ENCODE measurements at places on chromosomes 6 and 20.
A peak's percentile ranks its signal among the peaks of the same experiment; 100 is the strongest.

DNA sequence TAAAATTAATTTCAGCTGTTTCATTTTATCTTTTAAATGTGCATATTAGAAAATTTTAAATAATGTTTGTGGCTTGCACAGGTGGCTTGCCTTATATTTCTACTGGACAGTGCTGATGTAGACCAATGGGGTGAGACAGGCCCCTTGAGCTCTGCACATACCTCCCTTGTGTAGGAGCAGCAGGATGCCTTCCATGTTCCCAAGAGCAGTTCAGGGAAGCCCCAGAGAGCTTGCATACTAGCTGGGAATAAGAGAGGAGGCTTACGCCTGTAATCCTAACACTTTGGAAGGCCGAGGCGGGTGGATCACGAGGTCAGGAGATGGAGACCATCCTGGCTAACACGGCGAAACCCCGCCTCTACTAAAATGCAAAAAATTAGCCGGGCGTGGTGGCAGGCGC, 61.4 kb downstream of the RFPL4B start:
- H3K36me3 ChIP-seq: no peaks in the 10 kb centered on the region
- no peak overlapping the region for H3K4me3 ChIP-seq
- H3K4me1 ChIP-seq: no peaks in the 10 kb centered on the region
- H3K27me3 ChIP-seq: no peaks in the 10 kb centered on the region

GRCh38 chr6:35495258-35496035, 1.4 kb downstream of the TEAD3 start:
- H3K4me1 ChIP-seq: peaks cover 72% of the 10 kb centered on the region
- H3K27me3 ChIP-seq: no peaks in the 10 kb centered on the region
- H3K27ac ChIP-seq: peak overlapping the region; percentile 98

- no peak overlapping the region for H3K4me3 ChIP-seq
- H3K27me3 ChIP-seq: no peaks in the 10 kb centered on the region
- H3K27ac ChIP-seq: no peak overlapping the region
- no peaks in the 10 kb centered on the region for H3K36me3 ChIP-seq
- no peak for DNase-seq
- H3K4me1 ChIP-seq: no peaks in the 10 kb centered on the region
These were observed 539.1 kb upstream of the MARCKS start for GRCh38 chr6:113317891-113318574.

DNA sequence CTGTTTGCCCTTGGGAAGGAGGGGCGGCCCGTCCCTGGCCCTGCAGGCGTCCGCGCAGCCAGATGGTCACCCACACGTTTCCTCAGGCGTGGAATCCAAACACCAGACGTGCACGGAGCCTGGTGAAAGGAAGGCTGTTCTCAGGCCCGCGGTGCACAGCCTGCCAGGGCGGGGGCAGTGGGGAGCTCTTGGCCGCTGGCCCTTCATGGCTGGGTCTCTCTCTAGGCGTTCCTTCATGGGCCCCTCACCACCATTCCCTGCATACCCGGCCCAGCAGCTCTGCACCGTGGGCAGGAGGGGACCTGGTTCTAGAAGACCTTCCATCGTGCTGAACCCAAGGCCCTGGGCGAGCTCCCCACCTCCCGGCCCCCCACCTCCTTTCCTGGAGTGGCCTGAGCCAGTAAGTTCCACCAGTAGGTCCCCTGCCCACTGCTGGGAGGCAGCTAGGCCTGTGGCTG, 30.4 kb upstream of the SMOC2 start:
- no peak for DNase-seq
- H3K4me1 ChIP-seq: no peaks in the 10 kb centered on the region
- H3K36me3 ChIP-seq: no peaks in the 10 kb centered on the region
- H3K4me3 ChIP-seq: no peak overlapping the region

DNA sequence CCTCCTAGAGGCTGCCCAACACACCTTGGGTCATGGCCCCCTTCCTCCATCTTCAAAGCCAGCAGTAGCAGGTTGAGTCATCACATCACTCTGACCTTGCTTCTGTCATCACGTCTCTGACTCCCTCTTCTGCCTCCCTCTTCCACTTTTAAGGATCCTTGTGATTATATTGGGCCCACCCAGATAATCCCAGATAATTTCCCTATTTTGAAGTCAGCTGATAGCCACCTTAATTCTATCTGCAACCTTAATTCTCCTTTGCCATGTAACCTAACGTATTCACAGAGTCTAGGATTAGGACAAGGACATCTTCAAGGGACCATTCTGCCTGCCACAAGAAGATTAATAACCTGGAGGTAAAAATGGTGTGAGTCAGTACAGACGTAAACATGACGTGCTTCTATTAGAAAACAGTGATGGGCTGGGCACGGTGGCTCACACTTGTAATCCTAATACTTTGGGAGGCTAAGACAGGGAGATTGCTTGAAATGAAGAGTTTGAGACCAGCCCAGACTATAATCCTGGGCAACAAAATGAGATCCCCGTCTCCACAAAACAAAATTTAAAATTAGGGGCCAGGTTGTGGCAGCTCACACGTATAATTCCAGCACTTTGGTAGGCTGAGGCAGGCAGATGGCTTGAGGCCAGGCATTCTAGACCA, 3.3 kb downstream of the ZSWIM3 start:
- H3K27me3 ChIP-seq: no peaks in the 10 kb centered on the region
- no peak overlapping the region for H3K4me3 ChIP-seq
- H3K27ac ChIP-seq: no peak overlapping the region
- peaks cover 21% of the 10 kb centered on the region for H3K4me1 ChIP-seq
